ENCODE measurements at places on chromosomes 16 and 17. TPM values are rescaled to one million over a fixed set of nuclear protein-coding genes. Genes with fewer than 3 reads are reported as not detected.

DNA sequence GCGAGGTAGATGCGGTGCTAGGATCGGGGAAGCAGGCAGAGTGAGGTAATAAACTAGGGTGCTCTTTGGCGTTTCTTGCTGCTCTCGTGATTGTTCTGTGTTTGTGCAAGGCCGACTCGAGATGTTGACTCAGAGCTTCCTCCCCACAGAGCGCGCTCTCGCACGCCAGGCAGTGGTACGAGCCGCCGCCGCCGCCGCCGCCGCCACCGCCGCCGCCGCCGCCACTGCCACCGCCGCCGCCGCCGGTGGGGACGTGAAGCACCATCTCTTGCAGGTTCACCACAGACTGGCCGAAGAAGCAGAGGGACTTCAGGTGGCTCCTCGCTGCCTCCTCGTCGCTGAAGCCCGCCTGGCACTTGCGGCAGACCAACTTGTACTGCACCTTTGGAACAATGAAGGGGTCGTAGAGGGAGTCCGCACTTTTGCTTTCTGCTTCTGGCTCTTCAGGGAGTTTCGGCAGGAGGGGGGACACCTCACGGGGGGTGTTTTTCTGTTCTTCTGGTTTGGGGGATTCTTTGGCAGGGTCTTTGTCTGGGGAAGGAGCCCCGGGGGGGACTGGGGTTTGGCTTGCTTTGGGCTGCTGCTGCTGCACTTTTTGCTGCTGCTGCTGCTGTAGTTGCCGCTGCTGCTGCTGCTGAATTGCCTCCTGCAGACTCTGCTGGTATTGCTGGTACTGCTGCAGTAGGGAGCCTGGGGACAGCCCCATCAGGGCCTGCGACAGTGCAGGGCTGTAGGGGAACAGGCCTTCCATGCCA lies 260.2 kb downstream of the ZFHX3 start:
- peak; percentile 90 for DNase-seq

GRCh38 chr16:73054813-73055482 lies 7.0 kb upstream of the ZFHX3 start:
- peak; percentile 60 for DNase-seq

DNA sequence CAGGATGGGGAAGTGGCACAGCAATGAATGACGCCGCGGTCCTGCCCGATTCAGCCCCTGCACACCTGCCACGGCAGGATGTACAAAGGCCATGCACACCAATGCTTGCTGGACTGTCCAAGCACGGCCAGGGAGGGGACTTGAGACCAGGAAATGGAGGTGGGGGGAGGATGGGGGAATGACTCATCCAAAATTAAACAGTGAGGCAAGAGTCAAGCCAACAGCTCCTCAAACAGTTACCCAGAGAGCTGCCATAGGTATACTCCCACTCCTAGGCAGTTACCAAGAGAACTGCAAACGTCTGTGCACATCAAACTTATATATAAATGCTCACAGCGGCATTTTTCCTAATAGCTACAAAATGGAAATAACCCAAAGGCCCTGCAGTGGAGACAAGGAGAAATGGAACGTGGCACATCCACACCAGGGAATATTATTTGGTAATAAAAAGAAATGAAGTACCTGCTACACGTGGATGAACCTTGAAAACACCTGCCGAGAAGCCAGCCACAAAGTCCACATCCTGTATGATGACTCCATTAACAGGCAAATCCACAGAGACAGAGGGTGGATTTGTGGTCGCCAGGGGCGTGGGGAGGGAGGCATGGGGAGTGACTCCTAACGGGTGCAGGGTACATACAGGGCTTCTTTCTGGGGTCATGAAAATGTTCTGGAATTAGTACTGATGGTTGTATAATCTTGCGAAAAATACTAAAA lies 54.1 kb downstream of the VAC14 start:
- DNase-seq, result peak; percentile 98

DNA sequence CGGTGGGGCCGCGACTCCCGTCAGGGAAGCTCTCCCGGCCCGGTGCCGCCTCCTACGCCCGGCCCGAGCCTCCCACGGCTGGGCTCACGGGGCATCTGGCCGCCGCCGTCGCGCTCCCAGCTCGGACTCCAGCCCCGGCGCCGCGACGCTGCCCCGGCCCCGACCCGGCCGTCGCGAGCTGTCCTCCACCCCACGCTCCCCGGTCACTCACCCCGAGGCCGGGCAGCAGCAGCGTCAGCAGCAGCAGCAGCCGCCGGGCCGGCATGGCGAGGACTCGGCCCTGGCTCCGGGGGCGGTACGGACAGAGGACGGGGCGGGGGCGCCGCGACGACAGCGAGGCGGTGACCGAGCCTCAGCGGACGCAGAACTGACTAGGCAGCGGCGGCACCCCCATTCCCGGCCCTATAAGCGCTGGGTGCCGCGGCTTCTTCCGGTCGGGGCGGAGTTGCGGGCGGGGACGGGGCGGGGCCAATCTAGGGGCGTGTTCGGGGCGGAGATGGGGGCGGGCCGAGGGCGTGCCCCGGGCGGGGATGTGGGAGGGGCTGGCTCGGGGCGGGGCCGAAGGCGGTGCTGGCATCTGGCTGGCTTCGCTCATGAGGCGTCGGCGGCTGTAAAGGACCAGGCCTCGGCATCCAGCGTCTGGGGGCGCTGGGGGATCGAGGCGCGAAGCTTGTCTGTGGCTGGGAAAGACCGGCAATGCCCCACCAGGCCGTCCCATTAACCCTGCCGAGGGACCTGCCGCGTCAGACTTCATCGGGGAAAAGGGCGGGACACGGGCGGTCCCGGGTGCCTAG lies at the start of gene ERN1:
ERN1 (minus strand) TSS at position 380 of the 794 bp plus-strand sequence; CDS start at position 265, 115 bp downstream.
- peak; percentile 86 for DNase-seq

Gene KRTAP17-1
- total RNA-seq, result not detected

Gene SHBG
- not detected for total RNA-seq

Gene KRTAP4-5
- not detected for total RNA-seq

All from M059J (cell line).